ENCODE measurements at places on chromosomes 12 and 14.

- no peak for DNase-seq
Measured at GRCh38 chr12:87670448-87670847, 358.8 kb downstream of the C12orf50 start.

DNA sequence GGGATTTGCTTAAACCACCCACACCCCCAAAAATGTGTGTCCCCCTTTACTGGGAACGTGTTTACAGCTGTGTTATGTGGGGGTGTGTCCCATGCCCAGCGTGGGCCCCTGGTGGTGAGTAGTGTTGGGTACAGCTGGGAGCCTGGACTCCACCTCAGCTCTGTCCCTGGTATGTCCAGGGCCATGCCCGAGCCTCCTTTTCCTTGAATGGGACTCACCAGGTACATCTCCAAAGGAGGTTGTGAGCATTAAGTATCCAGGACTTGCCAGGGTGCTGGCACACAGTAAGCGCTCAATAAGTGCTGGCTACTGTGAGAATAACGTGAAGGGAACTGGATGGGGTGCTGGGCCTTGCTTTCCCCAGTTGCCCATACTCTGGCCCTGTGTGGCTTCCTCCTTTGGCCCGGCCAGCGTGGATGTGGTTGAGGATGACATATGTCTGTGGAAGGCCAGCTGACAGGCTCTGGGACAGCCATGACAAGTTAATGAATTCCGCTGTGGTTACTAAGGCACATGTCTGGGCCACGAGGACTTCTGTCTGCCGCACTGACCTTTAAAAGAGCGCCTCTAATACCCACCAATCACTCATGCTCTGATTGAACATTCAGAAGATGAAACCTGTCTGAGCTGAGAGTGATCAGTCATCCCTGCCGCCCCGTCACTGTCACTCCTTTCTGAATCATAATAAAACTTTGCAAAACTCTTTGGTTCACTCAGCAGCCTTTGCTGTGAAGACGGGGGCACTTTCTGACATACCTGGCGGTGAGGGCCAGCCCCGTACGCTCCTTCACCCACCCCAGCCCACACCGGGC, 74.7 kb downstream of the DIO3 start:
- DNase-seq: no peak

DNA sequence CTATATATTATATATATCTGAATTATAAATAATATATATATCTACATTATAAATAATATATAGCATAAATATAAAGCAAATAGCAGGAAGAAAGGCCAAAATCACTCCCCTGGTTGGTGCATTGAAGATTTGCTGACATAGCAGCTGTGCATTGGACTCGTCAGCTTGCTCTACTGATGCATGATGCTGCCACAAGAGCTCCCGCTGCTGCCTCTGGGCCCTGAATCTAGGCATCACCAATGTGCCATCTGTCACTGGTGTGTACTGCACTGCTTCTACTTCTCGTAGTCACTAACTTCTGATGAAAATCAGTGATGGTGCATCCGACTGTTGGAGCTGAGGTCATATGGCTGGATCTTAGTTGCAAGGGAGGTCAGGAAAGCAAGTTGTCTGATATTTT, 205.0 kb downstream of the ADAMTS20 start:
- no peak for DNase-seq

DNA sequence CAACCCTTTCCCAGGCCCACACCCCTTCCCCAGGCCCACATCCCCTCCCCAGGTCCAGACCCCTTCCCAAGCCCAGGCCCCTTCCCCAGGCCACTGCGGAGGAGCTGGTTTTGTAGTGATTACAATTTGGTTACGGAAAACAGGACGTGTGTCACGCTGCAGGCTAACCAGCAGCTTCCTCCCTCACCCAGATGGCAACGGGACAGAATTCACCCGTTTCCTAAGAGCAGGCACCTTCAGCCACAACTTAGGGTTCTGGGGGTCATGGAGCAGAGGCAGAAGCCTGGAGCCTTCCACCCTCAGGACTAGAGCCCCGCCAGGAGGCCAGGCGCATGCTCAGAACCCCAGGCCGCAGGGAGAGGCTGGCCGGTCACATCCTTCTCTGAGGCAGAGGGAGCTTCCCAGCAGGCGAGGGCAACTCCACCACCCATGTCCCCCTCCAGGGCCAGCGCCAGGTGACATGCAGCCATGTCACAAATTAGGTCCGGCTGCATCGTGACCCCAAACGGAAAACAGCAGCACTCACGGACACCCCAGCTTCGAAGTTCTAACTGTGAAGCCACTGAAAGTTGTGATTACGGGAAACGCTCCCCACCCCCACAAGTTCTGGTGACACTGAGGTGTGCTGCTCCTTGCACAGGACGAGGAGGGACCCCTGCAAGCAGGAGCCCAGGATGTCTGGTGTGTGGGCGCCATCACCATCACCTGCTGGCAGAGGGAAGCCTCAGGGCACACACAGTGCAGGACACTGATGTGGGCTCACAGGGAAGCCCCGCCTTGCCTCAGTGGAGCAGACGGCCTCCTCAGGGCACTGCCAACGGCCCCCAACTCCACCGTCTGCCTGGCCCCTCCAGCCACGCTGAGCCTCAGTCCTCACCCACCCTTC, 7.7 kb downstream of the BRF1 start:
- DNase-seq: peak; percentile 40

DNA sequence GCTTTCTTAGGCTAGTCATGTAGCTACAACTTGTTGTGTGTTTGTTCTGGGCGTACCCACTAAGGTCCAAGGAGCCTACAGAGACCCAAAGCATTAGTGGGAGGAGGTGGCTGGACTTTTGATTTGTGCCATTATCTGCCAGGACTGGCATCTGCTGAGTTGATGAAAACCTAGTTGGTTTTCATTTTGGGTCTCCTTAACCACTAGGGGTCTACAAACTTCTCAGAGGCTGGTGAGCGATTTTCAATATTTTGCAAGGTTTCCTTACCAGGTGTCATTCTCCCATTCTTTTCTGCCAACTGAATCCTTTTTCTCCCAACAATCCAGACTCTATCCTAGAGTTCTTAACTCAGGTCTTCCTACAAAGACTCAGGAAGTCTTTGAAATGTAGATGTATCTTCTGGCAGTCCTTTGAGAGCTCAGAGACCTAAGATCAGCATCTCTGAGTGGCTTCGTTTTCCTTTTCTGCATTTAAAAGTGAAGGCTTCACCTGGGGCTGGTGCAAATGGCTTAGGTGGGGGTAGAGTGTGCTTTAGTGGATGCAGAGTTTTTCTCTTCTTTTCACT, 150.0 kb upstream of the RMST start:
- DNase-seq: no peak

DNA sequence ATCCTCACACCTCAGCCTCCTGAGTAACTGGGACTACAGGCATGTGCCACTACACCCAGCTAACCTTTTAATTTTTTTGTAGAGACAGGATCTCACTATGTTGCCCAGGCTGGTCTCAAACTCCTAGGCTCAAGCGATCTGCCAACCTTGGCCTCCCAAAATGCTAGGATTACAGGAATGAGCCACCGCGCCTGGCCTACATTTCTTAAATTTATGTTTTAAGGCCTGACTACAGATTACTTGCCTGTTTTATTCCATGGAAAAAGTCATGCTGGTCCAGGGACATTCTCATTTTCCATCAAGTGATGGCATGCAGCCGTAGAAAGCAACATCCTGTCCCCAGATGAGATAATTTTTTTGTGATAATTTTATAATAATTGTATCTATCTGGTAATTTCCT, 6.1 kb downstream of the CD9 start:
- no peak for DNase-seq

DNA sequence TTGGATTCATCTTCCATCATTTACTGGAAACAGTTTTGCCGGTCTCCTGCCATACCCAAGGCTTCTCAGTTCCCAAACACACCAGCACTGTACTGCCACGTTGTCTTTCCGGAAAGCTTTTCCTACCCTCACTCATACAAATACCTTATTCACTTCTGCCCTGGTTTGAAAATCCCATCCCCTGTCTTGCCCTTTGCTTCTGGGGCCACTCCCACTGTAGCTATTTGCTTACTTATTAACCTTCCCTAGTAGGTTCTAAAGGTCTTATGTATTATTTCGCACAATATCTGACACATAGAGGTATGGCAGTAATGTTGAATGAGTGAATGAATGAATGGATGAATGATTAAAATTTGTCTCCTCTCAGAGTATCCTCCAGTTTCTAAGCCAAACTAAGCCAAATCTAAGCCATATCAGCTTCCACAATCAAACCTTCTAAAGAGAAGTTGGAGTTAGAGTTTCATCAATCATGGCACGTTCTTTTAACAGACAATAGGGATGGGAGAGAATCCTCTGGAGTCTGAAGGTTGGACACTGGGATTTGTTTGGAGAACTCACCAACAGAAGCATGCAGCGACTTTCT, 18.6 kb downstream of the TSPAN8 start:
- no peak for DNase-seq
